Neural progenitor cell (in vitro differentiated cells): ENCODE measurements at places on chromosomes 5 and 9.

- H3K36me3 ChIP-seq = peaks cover 32% of the 10 kb centered on the region
- H3K27me3 ChIP-seq = no peaks in the 10 kb centered on the region
- H3K4me3 ChIP-seq = no peak overlapping the region
- peaks cover 9% of the 10 kb centered on the region for H3K4me1 ChIP-seq
Observed at GRCh38 chr5:139282197-139282557, 11.4 kb upstream of the MATR3 start.

- peak; percentile 45 for DNase-seq
- peak overlapping the region; percentile 63 for H3K27ac ChIP-seq
- H3K4me1 ChIP-seq = peaks cover 30% of the 10 kb centered on the region
- H3K4me3 ChIP-seq = no peak overlapping the region
Observed at GRCh38 chr9:119273325-119273904, 95.8 kb downstream of the BRINP1 start.

DNA sequence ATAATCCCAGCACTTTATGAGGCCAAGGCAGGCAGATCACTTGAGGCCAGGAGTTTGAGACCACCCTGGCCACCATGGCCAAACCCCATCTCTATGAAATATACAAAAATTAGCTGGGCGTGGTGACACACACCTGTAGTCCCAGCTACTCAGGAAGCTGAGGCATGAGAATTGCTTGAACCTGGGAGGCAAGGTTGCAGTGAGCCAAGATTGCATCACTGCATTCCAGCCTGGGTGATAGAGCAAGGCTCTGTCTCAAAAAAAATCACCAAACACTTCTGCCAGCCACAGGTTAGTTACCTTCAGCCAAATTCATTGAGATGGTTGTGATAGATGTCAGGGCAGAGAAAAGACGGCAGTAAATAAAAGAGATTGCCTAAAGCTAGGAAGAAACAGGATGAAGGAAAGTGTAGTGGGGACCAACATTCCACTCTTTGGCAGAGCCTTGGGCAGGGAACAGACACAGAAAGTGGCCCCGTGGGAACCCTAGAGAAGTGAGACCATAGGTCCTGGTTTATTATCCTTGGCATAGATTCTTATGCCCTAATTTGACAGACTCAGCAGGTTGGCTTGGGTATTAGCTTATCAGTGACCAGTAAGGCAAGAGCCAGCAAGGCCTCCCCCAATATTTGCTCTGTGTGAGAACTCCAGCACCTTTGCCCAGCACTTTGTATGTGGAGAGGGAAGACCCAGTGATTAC lies 5.5 kb upstream of the CEP120 start:
- peaks cover 3% of the 10 kb centered on the region for H3K4me1 ChIP-seq
- no peaks in the 10 kb centered on the region for H3K36me3 ChIP-seq
- no peak overlapping the region for H3K4me3 ChIP-seq
- no peak overlapping the region for H3K27ac ChIP-seq
- DNase-seq = no peak
- no peaks in the 10 kb centered on the region for H3K27me3 ChIP-seq

GRCh38 chr9:112858625-112859147 lies 32.0 kb downstream of the SLC46A2 start:
- H3K27ac ChIP-seq = no peak overlapping the region
- no peak overlapping the region for H3K4me3 ChIP-seq
- DNase-seq = no peak
- no peaks in the 10 kb centered on the region for H3K4me1 ChIP-seq
- no peaks in the 10 kb centered on the region for H3K27me3 ChIP-seq

GRCh38 chr9:113953531-113953930 lies 77.4 kb downstream of the ZNF618 start:
- H3K4me3 ChIP-seq = no peak overlapping the region
- H3K36me3 ChIP-seq = no peaks in the 10 kb centered on the region
- H3K4me1 ChIP-seq = no peaks in the 10 kb centered on the region
- no peak for DNase-seq

DNA sequence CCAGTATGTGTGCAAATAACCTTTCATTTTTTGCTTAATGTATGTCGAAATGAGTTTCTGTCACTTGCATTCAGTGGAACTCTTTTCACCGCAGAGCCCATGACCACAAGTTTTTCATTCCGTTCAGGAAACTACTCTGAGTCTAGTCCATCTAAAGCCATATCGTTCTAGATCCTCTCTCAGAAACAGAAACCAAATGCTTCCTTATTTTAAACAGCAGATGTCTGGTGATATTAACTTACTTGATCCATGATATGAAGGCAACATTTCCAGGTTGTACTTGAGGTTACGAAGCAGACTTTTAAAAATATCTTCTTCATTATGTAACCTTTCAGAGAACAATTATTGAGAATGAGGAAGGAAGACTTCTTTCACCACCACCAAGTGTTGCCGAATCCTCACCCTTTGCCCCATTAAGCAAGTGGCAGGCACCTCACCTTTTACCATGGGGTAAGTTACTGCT lies 72.4 kb upstream of the GNAQ start:
- H3K36me3 ChIP-seq = no peaks in the 10 kb centered on the region
- DNase-seq = no peak
- no peaks in the 10 kb centered on the region for H3K27me3 ChIP-seq
- peaks cover 7% of the 10 kb centered on the region for H3K4me1 ChIP-seq
- H3K4me3 ChIP-seq = no peak overlapping the region
